ENCODE measurements at places on chromosomes 16 and 17. TPM values are rescaled to one million over a fixed set of nuclear protein-coding genes. Genes with fewer than 3 reads are reported as not detected.

Gene AIPL1
- total RNA-seq: not detected

Gene PRSS53
- total RNA-seq: 3.8 TPM

Gene JUP
- 2,336 TPM for total RNA-seq

Gene WWP2
- 50.9 TPM for total RNA-seq

Gene RBBP6
- 112 TPM for total RNA-seq

Gene CPNE2
- total RNA-seq: 12.5 TPM

Gene TUFM
- 103 TPM for total RNA-seq

Gene NME3
- 77.7 TPM for total RNA-seq

Measured in lower leg skin (tissue), 4 donors.